ENCODE measurements at places on chromosomes 11 and 22. TPM values are rescaled to one million over a fixed set of nuclear protein-coding genes. Genes with fewer than 3 reads are reported as not detected.

MYO18B gene
- total RNA-seq: 0.50 TPM

MYBPC3 gene
- 0.86 TPM for total RNA-seq

MRGPRF gene
- total RNA-seq: not detected

DNA sequence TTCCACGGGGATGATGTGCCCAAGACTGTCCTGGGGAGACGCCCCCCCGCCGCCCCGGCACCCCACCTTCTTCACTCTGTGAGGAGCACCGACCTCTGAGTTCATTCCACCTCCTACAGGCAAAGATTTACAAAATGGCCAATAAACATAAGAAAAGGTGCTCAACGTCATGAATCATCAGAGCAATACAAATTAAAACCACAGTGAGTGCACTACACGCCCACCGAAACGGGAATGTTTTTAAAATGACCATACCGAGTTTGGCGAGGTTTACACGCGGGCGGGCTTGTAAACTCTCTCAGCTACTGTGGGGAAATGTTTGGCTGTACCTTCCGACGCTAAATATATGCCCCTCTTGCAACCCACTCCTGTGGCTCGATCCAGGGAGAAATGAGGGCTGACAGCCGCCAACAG, 7.9 kb downstream of the NPTXR start:
- H3K4me3 ChIP-seq: no peak overlapping the region
- no peaks in the 10 kb centered on the region for H3K27me3 ChIP-seq
- DNase-seq: no peak
- H3K4me1 ChIP-seq: no peaks in the 10 kb centered on the region

DNA sequence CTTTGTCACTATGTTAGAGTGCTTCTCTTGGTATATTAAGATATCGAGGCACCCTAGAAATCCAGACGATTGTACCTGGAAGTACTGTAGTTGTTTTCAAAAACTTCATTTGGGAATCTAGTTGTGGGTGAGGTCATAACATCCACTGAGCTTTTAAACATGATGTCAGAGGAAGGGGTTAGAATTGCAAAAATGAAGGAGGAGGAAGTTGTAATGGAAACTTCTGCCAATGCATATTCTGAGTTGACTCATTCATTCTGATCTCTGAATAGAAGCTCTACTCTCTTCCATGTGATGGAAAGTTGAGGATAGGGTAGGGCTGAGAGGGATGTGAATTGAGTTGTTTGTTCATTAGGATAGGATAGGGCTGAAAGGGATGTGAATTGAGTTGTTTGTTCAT, 7.7 kb downstream of the CD44 start:
- DNase-seq: no peak
- H3K4me3 ChIP-seq: peak overlapping the region; percentile 97
- H3K27ac ChIP-seq: peak overlapping the region; percentile 88
- H3K27me3 ChIP-seq: no peaks in the 10 kb centered on the region
- peaks cover 92% of the 10 kb centered on the region for H3K4me1 ChIP-seq
- H3K36me3 ChIP-seq: no peaks in the 10 kb centered on the region

GRCh38 chr22:46842606-46843005, 80.2 kb downstream of the TBC1D22A start:
- no peaks in the 10 kb centered on the region for H3K36me3 ChIP-seq
- H3K27ac ChIP-seq: no peak overlapping the region
- DNase-seq: no peak
- H3K27me3 ChIP-seq: no peaks in the 10 kb centered on the region
- no peak overlapping the region for H3K4me3 ChIP-seq

GRCh38 chr22:20524004-20524481, 16.6 kb downstream of the MED15 start:
- no peaks in the 10 kb centered on the region for H3K27me3 ChIP-seq
- H3K4me3 ChIP-seq: no peak overlapping the region
- peak overlapping the region; percentile 54 for H3K27ac ChIP-seq
- no peaks in the 10 kb centered on the region for H3K36me3 ChIP-seq
- H3K4me1 ChIP-seq: peaks cover 26% of the 10 kb centered on the region
- DNase-seq: peak; percentile 20

DNA sequence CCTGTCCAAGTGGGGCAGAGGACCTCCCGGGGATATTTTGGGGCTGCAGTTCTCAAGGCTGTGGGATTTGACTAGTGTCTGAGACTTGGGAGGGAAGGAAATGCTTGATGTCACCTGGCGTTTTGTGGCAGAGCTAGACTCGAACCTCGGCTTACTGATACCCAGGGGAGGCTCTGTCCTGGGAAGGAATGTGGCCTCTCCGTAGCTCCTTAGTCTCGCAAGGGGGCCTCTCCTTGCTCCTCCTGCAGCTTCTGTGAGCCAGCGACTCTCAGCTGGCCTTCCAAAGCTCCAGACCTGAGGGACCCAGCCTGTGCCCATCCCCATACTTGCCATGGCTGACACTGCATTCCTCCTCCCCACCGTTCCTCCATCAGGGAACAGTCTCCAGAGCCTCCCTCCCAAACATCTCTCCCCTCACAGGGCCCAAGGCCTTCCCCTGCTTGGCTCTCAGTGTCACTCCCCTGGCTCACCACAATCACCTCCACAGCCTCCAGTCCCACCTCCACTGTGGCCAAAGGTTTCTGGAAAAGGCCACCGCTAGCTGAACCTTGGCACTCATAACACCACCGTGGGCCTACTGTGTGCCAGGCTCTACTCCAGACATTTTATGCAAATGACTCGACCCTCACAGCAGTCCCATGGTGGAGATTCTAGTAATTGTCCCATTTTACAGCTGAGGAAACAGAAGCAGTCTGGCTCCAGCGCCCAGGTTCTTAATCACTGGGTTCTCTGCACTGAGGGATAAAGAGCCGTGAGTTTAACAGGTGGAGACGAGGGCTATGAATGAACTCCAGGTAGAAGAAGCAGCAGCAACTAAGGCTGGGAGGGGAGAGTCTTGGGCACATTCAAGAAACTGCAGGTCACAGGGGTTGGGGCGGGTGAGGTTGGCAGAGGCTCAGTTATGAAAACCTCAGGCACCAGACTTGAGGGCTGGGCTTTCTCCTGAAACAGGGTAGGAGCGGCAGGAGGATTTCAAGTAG, 12.1 kb downstream of the P2RY2 start:
- no peaks in the 10 kb centered on the region for H3K27me3 ChIP-seq
- H3K36me3 ChIP-seq: no peaks in the 10 kb centered on the region
- no peak overlapping the region for H3K4me3 ChIP-seq
- H3K4me1 ChIP-seq: no peaks in the 10 kb centered on the region

GRCh38 chr11:133202816-133203215, 329.5 kb downstream of the OPCML start:
- DNase-seq: no peak
- H3K27me3 ChIP-seq: no peaks in the 10 kb centered on the region
- no peaks in the 10 kb centered on the region for H3K36me3 ChIP-seq
- no peak overlapping the region for H3K27ac ChIP-seq
- no peaks in the 10 kb centered on the region for H3K4me1 ChIP-seq

DNA sequence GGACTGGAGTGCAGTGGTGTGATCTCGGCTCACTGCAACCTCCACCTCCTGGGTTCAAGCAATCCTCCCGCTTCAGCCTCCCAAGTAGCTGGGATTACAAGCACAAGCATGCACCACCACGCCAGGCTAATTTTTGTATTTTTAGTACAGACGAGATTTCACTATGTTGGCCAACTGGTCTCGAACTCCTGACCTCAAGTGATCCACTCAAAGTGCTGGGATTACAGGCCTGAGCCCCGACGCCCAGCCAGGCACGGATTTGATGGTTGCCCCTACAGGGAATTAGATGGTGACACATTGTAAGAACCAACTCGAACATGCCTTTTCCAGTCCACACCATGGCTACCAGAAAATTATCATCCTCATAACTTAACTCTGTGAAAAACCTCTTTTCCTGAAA, 26.8 kb upstream of the RTL6 start:
- no peak overlapping the region for H3K27ac ChIP-seq
- no peak overlapping the region for H3K4me3 ChIP-seq
- H3K4me1 ChIP-seq: no peaks in the 10 kb centered on the region
- no peaks in the 10 kb centered on the region for H3K36me3 ChIP-seq
- no peak for DNase-seq

DNA sequence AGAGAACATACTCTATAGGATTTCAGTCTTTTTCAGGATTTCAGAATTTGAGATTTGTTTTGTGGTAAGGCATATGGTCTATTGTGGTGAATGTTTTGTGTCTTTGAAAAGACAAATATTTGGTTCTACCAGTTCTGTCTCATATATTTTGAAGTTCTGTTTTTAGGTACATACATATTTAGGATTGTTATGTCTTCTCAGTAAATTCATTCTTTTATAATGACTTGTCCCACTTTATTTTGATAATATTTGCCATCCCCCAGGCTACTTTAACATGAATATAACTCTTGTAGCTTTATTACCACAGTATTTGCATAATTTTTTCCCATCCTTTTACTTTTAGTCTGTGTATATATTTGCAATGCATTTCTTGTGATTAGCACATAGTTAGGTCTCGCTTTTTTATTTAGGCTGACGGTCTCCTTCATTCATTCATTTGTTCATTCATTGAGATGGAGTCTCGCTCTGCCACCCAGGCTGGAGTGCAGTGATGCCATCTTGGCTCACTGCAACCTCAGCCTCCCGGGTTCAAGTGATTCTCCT, 32.1 kb downstream of the MTMR3 start:
- peaks cover 9% of the 10 kb centered on the region for H3K4me1 ChIP-seq
- H3K36me3 ChIP-seq: no peaks in the 10 kb centered on the region
- DNase-seq: no peak
- H3K4me3 ChIP-seq: no peak overlapping the region

GRCh38 chr11:60150279-60150678, 32.6 kb downstream of the MS4A6A start:
- no peak overlapping the region for H3K4me3 ChIP-seq
- H3K36me3 ChIP-seq: no peaks in the 10 kb centered on the region
- no peak for DNase-seq

- H3K27me3 ChIP-seq: no peaks in the 10 kb centered on the region
- H3K4me1 ChIP-seq: no peaks in the 10 kb centered on the region
- no peak for DNase-seq
- H3K27ac ChIP-seq: peak overlapping the region; percentile 68
- H3K4me3 ChIP-seq: no peak overlapping the region
Measured at GRCh38 chr11:67344264-67344663, 9.1 kb downstream of the POLD4 start.

GRCh38 chr11:4682623-4683419, 14.8 kb downstream of the OR51E2 start:
- no peaks in the 10 kb centered on the region for H3K27me3 ChIP-seq
- no peak overlapping the region for H3K4me3 ChIP-seq
- no peak overlapping the region for H3K27ac ChIP-seq

DNA sequence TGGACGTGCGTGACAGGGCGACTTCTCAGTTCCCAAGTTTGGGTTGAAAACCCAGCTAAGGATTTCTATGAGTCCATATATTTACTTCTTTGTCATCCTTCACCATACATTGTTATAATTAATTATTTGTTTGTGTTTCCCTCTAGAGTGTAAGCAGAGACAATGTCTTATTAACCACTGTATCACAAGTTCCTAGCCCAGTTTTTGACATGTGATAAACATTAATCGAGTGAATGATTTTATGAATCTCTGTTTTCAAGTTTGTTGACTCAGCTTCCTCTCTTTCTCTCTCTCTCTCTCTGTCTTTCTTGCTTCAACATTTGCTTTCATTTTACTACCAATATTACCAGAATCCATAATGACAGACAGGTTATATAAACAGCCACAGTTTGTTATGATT, 1259.6 kb upstream of the TENM4 start:
- H3K4me1 ChIP-seq: no peaks in the 10 kb centered on the region
- H3K36me3 ChIP-seq: no peaks in the 10 kb centered on the region
- no peak overlapping the region for H3K4me3 ChIP-seq
- DNase-seq: no peak

GRCh38 chr11:46280706-46281105, 3.2 kb downstream of the CREB3L1 start:
- no peak overlapping the region for H3K4me3 ChIP-seq
- H3K27me3 ChIP-seq: no peaks in the 10 kb centered on the region
- H3K4me1 ChIP-seq: no peaks in the 10 kb centered on the region
- no peak for DNase-seq

DNA sequence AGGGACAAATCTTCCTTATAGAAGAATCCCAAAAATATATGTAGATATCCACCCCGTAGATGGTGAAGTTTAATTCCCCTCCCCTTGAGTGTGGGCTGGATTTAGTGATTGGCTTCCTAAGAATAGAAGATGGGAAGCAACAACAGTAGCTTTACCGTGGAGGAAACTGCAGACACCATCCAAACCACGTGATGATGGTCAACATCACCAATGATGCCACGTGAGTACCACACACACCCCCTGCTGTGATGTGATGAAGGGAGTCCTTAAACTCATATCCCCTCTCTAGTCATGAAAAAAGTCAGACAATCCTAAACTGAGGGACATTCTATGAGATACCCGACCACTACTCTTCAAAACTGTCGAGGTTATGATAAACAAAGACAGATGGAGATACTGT, 76.4 kb upstream of the SLC22A12 start:
- no peak overlapping the region for H3K4me3 ChIP-seq
- H3K27ac ChIP-seq: no peak overlapping the region

- no peaks in the 10 kb centered on the region for H3K36me3 ChIP-seq
- no peak for DNase-seq
- no peak overlapping the region for H3K27ac ChIP-seq
- H3K27me3 ChIP-seq: no peaks in the 10 kb centered on the region
- H3K4me1 ChIP-seq: no peaks in the 10 kb centered on the region
Measured at GRCh38 chr22:47457509-47458300, 695.3 kb downstream of the TBC1D22A start.

- H3K36me3 ChIP-seq: no peaks in the 10 kb centered on the region
- no peak overlapping the region for H3K4me3 ChIP-seq
- no peaks in the 10 kb centered on the region for H3K27me3 ChIP-seq
Measured at GRCh38 chr11:28296426-28296825, 188.2 kb downstream of the METTL15 start.

GRCh38 chr11:72439455-72439854, 5.1 kb upstream of the CLPB start:
- H3K27me3 ChIP-seq: no peaks in the 10 kb centered on the region
- H3K36me3 ChIP-seq: no peaks in the 10 kb centered on the region
- no peak overlapping the region for H3K27ac ChIP-seq
- peaks cover 3% of the 10 kb centered on the region for H3K4me1 ChIP-seq
- no peak overlapping the region for H3K4me3 ChIP-seq

DNA sequence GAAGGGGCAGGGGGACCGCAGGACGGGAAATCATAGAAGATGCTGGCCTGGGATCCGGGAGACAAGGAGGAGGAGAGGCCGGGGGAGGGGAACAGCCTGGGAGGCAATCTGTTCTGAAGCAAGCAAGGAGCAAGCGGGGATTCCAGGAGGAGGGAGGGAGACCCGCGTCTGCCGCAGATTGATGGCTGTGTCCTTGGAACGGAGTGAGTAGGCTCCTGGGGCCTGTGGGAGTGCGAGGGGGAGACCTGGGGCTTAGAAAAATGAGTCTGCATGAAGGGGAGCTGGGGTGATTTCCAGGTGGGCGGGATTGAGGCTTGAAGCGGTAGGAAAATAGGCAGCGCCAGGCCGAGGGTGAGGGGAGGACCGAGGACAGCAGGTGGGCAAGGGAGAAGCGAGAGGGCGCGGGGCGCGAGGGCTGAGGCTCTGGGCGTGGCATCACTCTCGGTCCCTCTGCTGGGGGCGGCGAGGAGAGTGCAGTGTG, 1.6 kb upstream of the LRRC55 start:
- DNase-seq: no peak
- no peaks in the 10 kb centered on the region for H3K36me3 ChIP-seq
- H3K27me3 ChIP-seq: no peaks in the 10 kb centered on the region
- no peak overlapping the region for H3K4me3 ChIP-seq

- no peaks in the 10 kb centered on the region for H3K4me1 ChIP-seq
- DNase-seq: no peak
- H3K36me3 ChIP-seq: no peaks in the 10 kb centered on the region
- H3K27ac ChIP-seq: no peak overlapping the region
- no peak overlapping the region for H3K4me3 ChIP-seq
Measured at GRCh38 chr11:13644997-13645687, 23.3 kb upstream of the FAR1 start.

- no peaks in the 10 kb centered on the region for H3K27me3 ChIP-seq
- H3K36me3 ChIP-seq: no peaks in the 10 kb centered on the region
- DNase-seq: no peak
- H3K4me3 ChIP-seq: no peak overlapping the region
- no peak overlapping the region for H3K27ac ChIP-seq
Measured at GRCh38 chr11:2557381-2557780, 112.6 kb downstream of the KCNQ1 start.
